Choroid plexus epithelial cell (primary cell): ENCODE measurements at places on chromosomes 4 and X.
A peak's percentile ranks its signal among the peaks of the same experiment; 100 is the strongest.

DNA sequence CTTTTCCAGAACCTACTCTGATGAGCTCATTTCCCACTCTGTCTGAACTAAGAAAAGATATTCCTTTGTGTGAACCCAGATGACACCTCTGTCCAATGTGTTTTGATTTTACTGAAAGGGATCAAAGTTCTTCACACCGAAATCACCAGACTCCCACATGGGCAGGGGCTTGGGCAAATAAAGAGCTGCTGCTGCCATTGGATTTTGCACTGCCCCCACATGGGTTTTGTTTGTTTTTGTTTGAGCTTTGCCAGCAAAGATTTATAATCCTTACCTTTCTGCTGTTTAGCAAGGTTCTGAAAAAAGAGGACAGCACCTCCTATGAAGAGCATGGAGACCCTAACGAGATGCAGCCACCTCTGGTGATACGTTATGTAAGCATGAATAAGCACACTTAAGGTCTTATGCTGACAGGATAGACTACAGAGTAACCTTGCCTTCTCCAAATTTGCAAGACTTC is 44.3 kb downstream of the HSD17B13 start:
- DNase-seq = no peak

- DNase-seq = no peak
Measured at GRCh38 chr4:145551660-145552059, 67.5 kb upstream of the MMAA start.

DNA sequence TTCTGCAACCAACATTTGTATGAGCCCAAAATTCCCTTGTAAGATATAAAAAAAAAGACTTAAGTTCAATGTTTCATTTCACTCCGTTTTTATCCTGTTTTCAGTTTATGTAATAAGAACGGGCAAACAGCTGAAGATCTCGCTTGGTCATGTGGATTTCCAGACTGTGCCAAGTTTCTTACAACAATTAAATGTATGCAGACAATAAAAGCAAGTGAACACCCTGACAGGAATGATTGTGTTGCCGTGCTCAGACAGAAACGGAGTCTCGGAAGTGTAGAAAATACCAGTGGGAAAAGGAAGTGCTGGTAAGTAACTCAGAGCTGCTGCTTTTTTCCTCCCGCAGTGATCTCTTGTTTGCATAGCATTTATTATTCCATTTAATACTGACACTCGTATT is 2.8 kb downstream of the ANKRD37 start:
- DNase-seq = no peak

- no peak for DNase-seq
Measured at GRCh38 chr4:84479663-84480062, 19.4 kb downstream of the NKX6-1 start.

- DNase-seq = no peak
Measured at GRCh38 chr4:141109983-141110382, 23.3 kb downstream of the RNF150 start.

GRCh38 chr4:107060388-107060787 is 24.3 kb upstream of the DKK2 start:
- DNase-seq = peak; percentile 16
